ENCODE measurements at places on chromosomes 4 and X. TPM values are rescaled to one million over a fixed set of nuclear protein-coding genes. Genes with fewer than 3 reads are reported as not detected.

DNA sequence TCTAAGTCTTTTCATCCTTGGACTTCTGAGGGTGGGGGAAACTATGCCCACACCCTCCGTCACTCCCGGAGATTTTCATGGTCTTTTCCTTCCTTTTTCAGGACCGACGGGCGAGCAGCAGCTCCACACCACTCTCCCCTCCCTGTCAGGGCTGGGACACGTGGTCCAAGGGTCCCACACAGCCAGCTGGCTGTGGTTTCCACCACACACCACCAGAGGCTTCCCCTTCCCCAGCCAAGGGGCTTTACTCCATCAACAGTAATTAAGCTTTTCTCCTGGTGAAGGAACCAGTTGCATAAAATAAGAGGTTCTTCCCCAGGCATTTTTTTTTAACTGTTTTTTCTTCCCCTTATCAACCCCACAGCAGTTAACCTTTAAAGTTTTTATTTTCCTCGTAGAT is 453.9 kb downstream of the GPAT3 start:
- no peak for DNase-seq

Gene TCP11X2
- 0.10 TPM for total RNA-seq

Gene UGT2B15
- total RNA-seq, result not detected

DNA sequence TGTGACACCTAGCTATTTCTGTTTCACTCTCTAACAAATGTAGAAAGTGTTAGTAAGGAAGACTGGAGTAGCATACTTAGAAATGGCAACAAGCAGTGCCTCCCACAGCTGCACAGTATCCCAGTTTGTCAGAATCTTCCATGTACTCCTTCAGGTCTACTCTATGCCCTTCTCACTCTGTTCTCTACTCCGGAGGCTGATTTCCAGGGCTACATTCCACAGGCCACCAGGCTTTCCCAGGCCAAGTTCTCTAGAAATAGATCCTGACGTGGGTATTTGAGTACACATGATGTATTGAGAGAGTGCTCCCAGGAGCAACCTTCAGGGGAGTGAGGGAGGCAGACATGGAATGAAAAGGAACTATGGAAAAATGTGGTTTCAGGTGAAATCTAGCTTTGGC is 177.3 kb upstream of the GK2 start:
- DNase-seq, result no peak

Gene TLR10
- 0.03 TPM for total RNA-seq

DNA sequence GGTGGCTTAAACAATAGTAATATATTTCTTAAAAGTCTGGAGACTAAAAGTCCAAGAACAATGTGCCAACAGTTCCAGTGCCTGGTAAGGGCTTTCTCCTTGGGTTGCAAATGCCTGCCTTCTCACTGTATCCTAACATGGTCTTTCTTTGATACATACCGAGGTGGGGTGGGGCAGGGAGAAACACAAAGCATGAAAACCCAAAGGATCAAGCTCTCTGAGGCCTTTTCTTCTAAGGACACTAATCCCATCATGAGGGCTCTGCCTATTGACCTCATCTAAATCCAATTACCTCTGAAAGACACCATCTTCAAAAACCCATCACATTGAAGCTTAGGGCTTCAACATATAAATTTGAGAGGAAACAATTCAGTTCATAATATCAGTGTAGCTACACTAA is 311.3 kb downstream of the GRID2 start:
- no peak for DNase-seq

Gene APBB2
- total RNA-seq, result 50.4 TPM

GRCh38 chr4:23291139-23291538 is 598.4 kb downstream of the GBA3 start:
- DNase-seq, result no peak

Gene DRP2
- total RNA-seq, result 7.2 TPM
